ENCODE measurements at places on chromosomes 4 and X.

GRCh38 chr4:148344941-148345340 is 97.3 kb downstream of the NR3C2 start:
- DNase-seq, result no peak

DNA sequence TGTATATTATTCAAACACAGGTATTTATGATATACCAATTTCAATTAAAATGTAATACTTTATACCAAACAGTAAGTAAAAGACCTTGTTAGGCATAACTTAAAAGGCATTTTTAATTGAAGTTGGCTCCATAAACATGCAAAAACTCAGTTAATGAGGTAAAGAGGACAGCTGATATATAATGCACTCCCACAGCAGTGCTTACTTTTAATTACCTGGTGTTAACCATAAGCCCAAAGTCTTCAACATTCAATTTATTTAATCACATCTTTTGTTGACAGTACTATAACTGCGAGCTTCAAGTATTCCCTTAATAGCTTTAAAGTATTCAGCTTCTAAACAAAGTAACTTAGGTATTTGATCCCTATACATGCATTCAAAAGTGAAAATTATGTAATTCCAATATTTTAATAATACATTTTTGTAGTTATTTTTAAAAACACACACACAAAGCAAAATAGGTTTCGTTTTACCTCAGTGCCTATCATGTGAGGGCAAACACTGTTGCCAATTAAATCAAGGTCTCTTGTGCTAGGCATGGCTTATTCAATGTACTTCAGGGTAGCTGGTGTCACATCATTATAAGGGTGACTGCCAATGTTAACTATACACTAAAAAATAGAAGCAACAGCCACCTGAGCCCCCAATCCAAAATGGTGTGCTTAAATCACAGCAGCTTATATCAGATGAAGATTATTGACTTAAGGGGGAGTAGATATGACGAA is 197.1 kb downstream of the LRBA start:
- DNase-seq, result no peak

- DNase-seq, result no peak
These were observed 10.8 kb upstream of the ACSL1 start for GRCh38 chr4:184836613-184837012.

- no peak for DNase-seq
These were observed 61.1 kb upstream of the MTM1 start for GRCh38 chrX:150507251-150507856.

DNA sequence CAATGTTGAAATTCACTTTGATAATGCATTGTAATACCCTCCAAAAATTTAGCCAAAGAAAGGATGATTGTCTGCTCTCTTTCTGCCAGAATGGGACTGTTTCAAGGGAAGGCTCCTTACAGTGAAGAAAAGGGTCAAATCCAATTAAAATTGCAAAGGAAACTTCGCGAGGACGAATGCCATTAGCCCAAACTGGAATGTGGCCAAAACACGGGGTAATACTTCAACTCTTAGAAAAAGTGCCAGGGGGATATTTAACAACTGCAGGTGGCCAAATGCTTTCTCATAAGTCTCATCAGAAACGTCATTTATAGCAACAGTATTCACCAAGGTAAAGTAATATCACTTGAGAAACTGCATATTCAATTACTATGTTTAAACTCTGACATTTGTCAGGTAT is 29.0 kb downstream of the NKX3-2 start:
- no peak for DNase-seq

GRCh38 chr4:10677796-10678497 is 6.6 kb downstream of the CLNK start:
- no peak for DNase-seq

- DNase-seq, result no peak
These were observed 114.2 kb downstream of the SMIM20 start for GRCh38 chr4:26028133-26028792.

DNA sequence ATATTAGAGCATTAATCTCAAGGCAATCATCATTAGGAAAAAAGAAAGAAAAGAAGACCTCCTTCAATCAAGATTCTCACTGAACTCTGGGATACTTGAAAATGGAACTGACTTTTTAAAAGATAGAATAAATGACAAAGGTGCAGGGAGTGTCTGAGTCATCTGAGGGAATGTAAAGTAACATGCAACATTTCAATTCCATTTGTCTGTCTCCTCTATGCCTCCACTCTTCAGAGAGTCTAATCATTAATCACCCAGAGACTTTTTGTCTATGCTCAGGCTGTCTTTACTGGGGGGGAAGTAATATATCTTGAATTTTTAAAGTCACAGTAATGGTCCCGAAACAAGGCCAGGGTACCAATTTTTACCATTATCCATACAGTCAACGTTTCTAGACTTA is 55.0 kb upstream of the PACRGL start:
- DNase-seq, result no peak

DNA sequence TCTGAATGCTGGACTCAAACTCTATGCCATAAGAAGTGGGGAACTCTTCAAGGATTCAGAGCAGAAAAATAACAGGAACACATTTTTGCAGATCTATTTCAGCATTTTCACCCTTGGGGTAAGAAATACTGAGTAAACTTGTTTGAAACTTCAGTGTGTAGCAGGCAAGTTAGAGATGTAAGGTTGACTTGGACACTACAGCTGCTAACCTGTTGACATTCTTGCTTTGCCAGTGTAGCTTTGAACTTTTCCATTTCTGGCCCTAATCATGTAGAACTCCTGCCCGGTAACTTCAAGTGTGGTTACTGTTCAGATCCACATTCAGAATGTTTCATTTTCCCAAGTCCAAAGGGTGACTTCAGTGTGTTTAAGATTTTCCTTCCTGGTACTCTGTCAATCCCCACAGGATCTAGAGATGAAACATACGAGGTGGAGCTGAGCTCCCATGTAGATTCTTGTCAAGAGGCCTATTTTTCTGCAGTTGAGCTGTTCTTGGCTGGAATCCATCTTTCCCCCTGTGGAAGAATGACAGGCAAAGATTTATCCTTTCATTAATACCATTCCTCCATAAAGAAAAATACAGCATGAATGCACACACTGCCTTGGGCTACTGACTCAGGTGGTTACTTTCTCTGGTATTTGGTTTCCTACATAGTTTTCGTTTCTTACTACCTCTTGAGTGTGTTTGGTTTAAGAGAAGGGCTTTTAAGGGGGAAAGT is 34.1 kb downstream of the FHDC1 start:
- no peak for DNase-seq

- DNase-seq, result no peak
These were observed 708.6 kb downstream of the C4orf33 start for GRCh38 chr4:129804461-129804981.

DNA sequence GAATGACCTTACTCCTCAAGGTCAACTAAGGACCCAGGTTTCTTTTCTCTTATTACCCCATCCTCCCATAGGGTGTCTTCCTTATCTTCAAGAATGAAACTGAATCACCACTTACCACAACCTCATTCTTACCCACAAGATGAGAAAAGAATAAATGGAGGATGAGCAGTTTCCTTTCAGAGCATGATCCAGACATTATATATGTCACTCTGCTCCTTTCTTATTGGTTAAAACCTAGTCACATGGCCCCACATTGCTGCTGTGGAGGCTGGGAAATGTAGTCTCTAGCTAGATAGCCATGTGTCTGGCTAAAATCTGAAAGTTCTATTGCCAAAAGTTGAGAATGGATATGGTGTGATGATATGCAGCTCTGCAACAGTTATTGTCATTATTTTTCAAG is 62.4 kb upstream of the RAI2 start:
- DNase-seq, result no peak

DNA sequence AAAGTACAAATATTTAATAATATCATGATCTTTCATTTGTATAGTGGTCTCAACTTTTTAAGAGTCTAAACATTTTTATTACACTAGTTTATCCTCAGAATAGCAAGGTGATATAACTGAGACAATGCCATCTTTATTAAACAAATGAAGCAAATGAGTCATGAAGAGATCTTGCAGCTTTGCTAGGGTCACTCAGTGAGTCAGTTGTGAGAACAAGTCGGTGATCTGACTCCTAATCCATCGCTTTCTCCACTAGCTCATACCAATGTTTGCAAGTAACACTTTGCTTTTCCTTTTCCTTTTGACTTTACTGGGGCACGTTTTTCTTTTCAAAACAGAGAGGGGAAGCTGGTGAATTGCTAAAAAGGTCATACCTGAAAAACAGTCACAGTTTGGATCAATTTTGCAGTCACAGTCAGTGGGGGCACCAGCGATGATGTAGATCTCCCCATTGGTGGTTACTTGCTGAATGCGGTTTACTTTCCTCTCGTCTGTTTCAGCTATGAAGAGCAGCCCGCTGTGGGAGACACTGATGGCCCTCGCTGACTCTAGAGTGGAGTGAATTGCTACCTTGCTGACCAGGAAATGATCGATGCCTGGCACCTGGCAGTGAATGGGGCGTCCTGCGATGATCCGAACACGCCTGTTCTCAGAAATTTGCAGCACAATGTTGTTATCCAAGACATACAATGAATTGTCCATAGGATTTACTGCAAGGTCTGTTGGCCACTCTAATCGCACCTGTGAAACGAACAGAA is 75.7 kb downstream of the SH2D1A start:
- no peak for DNase-seq

DNA sequence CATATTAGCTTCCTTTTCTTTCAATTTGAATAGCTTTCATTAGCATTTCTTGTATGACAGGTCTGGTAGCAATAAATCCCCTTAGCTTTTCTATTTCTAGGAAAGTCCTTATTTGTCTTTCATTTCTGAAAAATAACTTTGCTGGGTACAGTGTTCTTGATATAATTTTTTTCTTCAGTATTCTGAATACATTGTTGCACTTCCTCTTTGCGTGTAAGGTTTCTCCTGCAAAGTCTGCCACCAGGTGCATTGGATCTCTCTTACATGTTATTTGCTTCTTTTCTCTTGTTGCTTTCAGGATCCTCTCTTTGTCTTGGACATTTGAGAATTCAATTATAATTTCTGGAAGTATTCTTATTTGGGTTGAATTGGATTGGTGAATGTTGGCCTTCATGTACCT is 663.7 kb downstream of the GRXCR1 start:
- DNase-seq, result no peak

GRCh38 chr4:139331185-139331584 is 28.9 kb upstream of the NDUFC1 start:
- DNase-seq, result no peak

- no peak for DNase-seq
These were observed 48.3 kb downstream of the RAB33B start for GRCh38 chr4:139501927-139502899.

GRCh38 chr4:26992657-26993361 is 132.2 kb downstream of the STIM2 start:
- DNase-seq, result no peak

GRCh38 chrX:9646471-9647224 is 119.0 kb downstream of the GPR143 start:
- no peak for DNase-seq

DNA sequence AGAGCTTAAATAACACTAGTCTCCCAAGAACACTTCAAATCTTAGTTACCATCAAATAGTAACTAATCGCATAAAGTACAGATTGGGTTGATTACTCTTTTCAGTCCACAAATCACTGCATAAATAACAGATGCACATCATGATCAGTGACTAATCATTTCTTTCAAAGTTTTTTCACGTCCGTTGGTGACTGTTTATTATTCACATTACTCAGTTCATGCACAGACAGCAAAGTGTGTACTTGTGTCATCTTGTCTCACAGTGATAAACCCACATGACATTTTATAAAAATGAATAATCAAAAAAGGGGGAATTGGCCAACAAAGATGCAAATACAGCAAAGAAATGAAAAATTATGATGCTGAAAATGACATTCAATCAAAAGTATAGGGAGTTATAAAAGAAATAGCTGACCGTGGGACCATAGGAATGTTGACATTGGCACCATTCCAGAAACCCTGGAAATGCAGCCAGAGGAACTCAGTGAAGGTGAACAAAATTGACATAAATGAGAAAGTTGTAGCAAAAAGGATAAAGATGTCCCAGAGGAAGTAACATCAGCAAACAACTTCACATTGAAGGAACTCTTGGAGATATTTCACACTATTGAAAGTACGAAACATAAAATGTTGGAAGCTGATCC is 161.5 kb downstream of the SOX3 start:
- no peak for DNase-seq

DNA sequence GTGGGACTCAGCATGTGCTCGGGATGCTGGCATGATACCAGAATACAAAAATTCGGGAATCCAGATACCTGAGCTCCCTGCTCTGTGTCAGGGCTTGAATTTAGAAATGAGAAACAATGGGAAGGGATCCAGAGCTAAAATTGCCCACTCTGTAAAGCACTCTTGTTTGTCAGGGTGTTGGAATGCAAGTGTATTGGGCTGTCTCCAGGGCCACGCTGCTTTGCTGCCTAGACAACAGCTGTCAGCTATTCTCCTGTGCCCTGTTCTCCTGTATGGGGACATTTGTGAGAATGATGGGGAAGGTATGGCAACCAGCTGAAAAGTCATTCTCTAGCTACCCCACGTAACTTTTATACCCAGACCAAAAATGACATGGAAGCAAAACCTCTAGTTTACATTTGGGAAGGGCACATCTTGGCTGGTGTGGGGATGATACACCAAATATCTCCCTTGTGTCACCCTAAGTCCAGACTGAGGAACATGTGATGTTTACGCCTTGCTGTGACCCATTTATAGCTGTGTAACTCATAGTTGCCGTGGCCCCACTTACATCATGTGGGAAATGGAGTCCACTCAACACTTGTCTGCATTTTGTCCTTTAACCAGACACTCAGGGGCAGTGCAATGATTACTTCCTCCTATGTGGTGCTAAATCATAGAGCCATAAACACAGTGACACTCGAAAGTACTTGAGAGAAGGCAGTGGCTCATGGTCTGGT is 46.6 kb downstream of the SMPX start:
- DNase-seq, result no peak

DNA sequence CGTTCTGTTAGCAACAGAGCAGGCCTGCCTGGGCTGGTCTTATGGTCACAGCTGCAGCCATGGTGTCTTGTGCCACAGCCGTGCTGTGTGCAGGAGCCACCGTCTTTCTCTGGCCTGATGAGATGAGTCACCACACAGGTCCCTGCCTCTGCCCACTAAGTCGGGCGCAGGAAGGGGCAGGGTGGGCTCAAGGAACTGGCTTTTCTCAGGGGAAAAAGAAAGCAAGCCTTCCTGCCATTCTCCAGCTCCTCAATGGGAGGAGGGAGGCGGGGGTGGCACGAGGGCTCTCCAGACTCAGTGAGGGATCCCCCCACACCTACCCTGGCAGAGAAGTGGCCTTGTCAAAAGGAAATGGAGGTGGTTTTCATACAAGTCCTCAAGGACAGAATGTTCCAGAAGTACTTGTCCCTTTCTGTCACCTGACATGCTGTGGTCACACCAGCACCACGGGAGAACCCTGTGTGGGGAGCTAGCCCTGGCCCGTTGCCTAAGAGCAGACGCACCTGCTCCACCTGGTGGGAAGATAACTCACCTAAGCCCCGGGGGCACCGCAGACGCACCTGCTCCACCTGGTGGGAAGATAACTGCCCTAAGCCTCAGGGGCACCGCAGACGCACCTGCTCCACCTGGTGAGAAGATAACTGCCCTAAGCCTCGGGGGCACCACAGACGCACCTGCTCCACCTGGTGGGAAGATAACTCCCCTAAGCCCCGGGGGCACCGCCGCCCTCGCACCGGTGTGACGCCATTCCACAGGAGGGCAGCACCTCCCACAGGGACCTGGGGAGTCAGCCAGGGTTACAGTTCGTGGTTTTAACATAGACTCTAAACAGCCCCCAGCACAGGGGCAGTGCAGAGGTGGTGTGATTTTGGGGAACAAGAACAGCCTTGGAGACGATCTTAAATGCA is 18.5 kb downstream of the UVSSA start:
- DNase-seq, result peak; percentile 69
